ENCODE measurements at places on chromosomes 5 and 9.

GRCh38 chr9:132507670-132508469 is 74.5 kb upstream of the BARHL1 start:
- peak; percentile 73 for DNase-seq

DNA sequence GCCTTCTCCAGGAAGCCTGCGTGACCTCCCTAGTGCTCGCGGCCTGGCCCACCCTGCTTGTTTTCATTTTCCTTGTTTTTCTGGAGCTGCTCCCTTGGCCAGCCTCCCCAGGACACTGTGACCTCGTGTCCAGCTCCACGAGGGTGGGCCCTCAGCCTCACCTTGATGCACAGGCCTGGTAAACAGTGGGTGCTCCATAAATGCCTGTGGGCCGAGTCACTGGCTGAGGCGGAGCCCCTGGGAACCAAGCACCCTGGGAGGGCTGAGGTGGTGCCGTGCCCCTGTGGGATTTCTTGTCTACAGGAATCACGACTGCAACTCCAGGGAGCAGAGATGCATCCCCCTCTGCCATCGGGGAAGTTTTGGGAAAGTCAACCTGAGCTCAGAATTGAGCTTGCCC is 17.2 kb downstream of the FAM163B start:
- no peak for DNase-seq

- no peak for DNase-seq
These were observed 47.5 kb upstream of the PLPP1 start for GRCh38 chr5:55582256-55582655.

DNA sequence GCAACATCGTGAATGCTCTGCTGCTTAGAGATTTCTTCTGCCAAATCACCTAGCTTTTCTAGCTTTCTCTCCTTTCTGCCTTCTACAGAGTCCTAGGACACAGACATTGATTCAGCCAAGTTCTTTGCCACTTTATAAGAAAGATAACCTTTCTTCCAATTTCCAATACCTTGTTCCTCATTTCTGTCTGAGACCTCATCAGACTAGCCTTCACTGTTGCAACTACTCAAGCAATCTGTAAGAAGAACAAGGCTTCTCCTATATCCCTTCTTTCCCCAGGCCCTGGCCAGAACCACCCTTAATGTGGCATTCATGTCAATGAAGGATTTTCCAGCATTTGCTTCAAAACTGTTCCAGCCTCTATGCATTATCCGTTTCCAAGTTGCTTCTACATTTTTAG is 24.3 kb downstream of the FBXO10 start:
- DNase-seq: no peak

DNA sequence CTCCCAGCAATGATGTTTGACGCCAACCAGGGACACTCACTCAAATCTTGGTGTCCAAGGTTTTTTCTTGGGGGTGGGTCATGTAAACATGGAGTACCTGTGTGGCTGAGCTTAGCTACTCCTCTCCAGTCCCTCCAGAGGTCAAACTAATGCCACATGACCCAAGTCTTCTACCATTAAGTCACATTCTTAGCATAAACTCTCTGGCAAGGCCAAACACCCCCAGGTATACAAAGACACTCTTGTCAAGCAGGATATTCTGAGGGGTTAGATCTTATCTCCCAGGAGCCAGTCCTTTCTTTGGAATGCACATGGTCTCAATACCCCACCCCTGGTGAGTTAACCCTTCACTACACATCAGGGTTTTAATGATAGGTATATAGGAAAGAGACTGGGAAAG is 161.4 kb downstream of the PDZD2 start:
- no peak for DNase-seq

DNA sequence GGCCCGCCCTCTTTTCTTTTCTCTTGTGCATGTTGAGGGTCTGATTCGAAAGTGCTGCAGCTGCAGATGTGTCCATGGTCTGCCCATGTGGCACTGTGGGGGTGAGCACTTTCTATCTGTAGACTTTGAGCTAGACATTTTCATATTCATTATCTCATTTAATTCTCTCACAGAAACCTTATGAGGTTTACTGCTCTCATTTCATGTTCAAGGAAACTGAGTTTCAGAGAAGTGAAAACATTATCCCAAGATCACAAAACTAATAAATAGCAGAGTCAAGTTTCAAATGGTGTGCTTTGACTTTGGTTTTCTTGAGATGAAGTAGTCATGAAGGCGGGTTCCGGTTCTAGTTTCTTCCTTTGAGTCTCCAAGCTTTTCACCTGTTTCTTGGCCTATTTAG is 536.5 kb upstream of the ZNF462 start:
- no peak for DNase-seq

DNA sequence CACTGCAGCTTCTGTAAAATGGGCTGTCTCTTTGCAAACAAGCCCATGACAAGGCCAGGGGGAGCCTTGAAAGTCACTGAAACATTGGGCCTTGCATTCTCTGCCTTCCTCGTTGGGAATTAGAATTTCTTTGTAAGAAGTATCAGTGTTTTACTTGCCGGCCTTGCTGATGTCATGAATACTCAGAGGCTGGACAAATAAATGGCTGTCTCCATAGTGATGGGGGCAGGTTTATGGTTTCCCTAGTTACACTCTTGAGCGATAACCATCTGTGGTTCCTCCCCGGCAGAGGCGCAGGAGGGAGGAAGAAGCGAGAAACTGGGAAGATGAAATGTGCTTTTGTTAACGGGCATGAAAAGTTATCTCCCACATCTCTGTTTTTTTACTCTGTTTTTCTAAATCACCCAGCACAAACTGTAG is 272.7 kb upstream of the PANK3 start:
- peak; percentile 9 for DNase-seq

DNA sequence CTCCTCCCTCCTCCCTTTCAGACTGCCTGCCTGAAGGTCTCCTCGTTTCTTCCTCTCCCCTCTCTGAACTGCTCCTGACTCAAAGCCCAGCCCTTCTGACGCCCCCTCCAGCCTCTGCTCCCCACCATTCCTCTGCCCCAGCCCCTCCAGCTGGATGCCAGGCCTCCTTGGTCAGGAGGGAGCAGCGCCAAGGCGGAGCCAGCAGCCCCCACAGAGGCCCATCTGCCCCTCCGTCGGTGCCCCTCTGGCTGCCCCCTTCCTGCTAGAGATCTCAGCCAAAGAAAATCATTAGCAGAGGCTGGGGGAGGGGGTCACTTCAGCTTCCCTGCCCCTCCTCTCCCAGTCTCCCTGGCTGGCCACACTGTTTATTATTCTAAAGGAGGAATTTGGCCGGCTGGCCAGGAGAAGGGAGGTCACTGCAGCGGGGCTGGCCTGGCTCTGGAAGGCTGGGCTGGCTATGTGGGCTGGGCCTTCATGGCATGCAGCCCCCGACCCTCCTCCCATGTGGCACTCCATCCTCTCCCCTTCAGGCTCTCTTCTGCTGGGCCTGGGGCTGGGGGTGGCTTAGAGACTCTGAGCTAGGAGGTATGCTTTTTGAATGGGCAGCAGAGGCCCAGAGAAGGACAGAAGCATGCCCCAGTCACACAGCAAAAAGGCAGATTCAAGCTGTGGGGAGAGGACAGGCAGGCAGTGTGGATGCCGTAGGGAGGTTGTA is 16.9 kb downstream of the PDGFRB start:
- DNase-seq: no peak

GRCh38 chr5:139178935-139179334 is 19.2 kb downstream of the SIL1 start:
- no peak for DNase-seq

- no peak for DNase-seq
These were observed 335.1 kb upstream of the DMAC1 start for GRCh38 chr9:8134635-8135034.

DNA sequence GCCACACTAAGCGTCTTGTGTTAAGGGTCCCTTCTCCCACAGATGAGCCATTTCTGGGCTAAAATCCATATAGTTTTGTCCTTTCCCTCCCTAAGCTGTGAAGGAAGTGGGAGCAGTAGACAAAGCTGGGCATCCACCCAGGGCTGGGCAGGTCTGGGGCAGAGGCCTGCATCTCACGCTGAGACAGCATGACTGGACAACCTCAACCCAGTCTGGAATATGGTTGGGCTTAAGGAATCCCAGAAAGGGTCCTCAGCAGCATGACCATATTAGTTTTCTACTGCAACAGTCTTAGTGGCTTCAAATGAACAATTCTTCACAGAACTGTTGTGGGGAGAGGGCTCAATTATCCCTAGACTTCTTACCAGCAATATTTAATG is 173.8 kb downstream of the AUH start:
- DNase-seq: no peak

- no peak for DNase-seq
These were observed 85.7 kb downstream of the FREM1 start for GRCh38 chr9:14824481-14824880.

DNA sequence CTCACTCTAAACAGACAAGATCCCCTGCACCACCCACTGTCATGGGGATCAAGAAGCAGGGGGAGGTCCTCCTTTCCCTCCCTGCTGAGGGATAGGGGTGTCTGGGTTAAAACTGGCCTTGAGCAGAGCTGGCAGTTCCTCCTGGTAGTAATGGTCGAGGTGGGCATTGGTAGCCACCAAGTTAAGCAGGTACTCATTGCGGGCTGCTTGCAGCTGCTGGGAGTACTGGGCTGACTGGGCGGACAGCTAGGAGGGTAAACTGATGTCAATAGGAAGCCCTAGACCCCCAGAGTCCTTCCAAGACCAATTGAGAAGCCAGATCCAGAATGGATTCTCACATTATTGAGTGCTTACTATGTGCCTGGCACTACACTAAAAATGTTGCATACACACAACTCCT is 3.4 kb downstream of the FCHSD1 start:
- no peak for DNase-seq

- DNase-seq: no peak
These were observed 126.7 kb downstream of the SNX18 start for GRCh38 chr5:54644226-54644625.

DNA sequence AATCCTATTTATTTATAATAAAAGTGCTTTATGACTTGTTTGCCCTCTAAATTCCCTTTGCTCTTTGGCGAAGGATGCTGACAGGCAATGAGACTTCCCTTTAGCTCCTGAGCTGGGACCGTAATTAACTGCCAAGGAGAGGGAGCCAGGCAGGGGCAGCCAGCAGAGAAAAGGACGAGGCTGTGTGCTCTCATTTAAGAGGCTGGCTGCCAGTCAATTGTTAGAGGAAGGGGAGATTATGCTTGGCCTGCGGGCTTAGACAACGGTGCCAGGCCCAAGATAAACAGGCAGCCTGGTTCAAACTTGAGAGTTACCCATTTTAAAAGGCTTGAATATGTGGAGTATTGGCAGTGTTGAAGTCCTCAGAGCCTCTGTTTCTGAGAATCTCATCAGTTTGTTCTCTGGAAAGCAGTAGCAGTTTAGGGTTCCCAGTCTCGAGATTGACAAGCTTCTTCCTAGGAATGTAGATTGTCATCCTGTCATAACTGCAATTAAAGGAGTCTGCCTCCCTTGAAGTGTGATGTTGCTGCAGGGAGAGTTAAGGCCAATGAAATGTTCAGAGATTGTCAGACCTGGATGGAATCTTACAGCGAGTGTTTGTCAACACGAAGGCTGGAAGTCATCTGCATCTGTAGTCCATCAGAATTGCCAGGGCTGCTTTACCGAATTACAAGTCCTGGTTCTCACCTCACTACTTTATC is 113.2 kb downstream of the JAKMIP2 start:
- DNase-seq: no peak

- DNase-seq: no peak
These were observed 236.8 kb downstream of the ARHGEF28 start for GRCh38 chr5:73862796-73863195.

DNA sequence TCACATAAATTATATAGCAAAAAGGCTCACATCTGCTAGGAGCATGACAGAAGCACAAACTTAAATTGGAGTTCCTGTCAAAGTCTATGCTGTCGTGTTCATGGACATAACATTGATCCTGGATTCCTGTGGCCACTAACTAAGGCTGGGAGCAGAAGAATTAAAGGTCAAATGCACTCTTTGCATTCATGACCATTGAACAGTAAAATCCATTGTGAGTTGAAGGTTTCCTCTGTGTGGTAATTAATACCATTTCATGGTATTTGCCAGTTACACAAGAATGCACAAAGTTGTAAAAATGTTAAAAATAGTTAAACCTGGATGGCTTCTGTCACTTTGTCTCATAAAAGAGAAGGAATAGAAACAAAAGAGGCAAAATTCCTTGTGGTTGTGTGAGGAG is 242.6 kb downstream of the NPR3 start:
- no peak for DNase-seq

- DNase-seq: no peak
These were observed 51.7 kb downstream of the FBXW11 start for GRCh38 chr5:171954721-171955120.

- DNase-seq: no peak
These were observed 23.0 kb downstream of the FBLL1 start for GRCh38 chr5:168552146-168552545.

DNA sequence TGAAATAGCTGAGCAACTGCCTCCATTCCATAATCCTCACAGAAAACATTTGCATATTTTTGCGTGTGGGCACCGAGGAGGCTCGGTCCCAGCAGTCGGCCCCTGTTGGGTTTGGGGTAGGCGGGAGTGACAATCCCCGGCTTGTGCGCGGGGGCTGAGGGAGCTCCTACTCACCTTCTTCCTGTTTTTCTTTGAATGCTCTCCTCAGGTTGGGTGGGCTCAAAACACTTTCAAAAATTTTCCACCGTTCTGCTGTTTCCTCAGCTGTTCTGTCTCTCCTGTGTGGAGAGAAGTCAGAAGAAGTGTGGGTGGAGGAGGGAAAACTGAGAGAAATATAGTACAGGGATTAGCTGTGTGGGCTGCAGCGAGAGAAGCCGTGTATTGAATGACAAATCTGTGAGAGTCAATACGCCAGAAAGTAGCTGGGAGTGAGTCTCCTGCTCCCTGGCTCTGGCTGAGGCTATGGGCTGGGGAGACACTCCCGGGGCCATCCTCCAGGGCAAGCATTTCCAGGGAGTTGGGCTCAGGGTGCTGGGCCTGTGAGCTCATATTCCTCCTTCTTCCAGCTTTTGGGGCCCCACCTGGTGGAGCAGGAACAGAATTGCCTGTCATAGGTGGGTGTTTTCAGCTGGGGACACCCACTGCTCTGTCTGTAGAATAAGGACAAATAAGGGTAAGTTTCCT is 84.7 kb downstream of the CMYA5 start:
- DNase-seq: no peak

GRCh38 chr5:126562823-126563222 is 32.2 kb downstream of the ALDH7A1 start:
- no peak for DNase-seq

DNA sequence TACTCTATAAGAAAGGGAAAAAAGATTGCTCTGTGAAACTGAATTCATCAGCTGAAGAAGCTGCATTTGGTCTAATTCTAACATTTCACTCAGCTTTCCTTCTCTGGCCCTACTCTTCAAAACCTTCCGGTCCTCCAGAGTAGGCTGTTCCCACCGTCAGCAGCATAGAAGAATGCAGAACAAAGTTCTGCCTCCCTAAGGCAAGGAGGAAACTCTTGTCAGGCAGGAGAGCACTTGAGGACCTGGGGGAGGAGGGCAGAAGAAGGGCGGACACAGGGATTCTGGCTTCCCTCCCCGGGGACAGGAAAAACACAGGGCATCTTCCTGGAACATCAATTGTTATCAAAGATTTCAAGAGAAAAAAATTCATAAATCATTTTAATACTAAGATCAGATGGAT is 69.2 kb upstream of the SHB start:
- no peak for DNase-seq

DNA sequence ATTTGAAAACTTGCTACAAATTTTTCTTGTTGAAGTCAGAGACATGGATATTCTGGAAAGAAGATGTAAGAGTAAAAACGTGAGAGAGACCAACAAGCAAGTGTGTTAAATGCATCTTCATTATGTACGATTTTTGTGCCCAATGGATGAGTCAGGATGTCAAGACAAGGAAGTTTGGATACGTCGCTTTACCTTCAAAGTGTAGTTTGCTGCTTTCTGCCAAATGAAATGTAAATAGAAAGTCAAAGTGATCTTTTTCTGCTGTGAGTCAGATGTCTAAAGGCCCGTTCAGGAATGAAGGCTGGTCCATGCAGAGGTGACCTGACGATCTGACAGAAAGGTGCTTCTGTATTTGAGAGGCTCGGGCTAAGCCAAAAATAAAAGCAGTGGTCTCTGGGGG is 273.1 kb upstream of the PIK3R1 start:
- DNase-seq: no peak

All from GM18507 (cell line).